ENCODE measurements at places on chromosomes 4 and X. TPM values are rescaled to one million over a fixed set of nuclear protein-coding genes. Genes with fewer than 3 reads are reported as not detected.

AASDH gene
- 1.9 TPM for polyA plus RNA-seq

PNMA6F gene
- polyA plus RNA-seq: not detected

DNA sequence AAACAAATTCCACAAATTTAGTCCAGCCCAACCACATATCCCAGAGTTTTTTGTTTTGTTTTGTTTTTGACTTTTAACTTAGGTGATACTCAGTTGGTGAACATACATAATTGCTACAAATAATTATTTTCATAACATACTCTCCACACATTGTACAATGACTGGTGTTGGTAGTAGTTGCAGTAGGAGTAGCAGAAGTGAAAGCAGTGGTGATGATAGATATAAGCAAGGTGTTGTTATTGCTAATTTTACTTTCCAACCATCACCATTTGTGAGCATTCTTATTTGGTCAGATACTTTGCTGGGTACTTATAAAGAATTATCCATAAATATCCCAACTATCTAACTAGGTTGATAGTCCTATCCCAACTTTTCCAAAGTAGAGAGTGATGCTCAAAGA is 47.3 kb downstream of the ARHGAP24 start:
- no peak for DNase-seq

DNA sequence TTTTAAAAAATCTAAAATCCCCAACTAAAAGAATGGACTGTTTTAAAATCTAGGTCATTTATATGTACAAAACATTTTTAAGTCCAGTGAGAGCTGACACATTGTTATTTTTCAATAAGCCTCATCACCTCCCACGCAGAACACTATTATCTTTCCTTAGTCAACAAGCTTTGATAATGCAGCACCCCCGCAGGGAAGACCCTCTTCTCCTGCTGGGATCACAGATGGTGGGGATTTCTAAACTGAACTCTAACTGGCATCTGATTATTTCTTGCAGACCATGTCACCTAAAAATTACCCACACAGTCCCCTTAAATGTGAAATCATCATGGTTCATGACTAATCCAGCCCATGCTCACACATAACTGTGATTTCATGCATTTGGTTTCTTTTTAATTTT is 11.6 kb downstream of the SYTL4 start:
- no peak for DNase-seq

- no peak for DNase-seq
Measured at GRCh38 chr4:73066928-73067327, 2.6 kb downstream of the COX18 start.
